ENCODE measurements at places on chromosomes 3 and 15.

DNA sequence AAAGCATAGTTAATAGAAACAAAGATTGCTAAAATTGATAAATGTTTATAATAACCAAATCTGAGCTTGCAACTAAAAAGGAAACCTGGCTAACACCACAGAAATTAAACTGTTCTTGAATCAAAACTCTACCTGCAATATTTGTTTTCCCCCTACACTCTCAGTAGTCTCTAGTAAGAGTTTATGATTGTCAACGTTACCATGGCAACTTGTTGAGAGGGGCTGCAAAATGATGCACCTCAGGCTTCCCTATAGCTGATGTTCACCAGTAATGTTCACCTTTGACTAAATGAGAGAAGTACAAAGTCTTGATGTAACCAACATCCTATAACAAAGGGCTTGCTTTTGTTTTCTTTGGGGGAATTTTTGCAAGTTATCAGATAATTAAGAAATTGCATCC lies 101.1 kb upstream of the FHIT start:
- DNase-seq, result no peak

DNA sequence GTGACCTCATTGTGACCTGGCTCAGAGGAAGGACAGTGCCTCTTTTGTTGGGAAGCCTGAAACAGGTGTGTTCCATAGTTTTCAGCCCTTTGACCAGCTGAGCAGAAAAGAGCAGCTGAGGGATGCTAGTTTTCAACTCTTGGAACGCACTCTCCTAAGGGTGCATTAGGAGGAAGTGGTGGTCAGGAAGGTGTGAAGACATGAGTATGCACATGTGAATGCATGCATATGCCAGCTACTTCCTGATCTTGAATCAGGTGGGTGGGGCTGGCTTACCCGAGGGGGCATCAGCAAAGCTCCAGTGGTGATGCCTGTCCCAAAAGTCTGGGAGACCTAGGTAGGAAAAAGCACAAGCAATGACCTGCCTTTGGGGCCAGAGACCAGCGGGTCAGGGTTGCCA lies 23.3 kb upstream of the CEMIP start:
- no peak for DNase-seq

DNA sequence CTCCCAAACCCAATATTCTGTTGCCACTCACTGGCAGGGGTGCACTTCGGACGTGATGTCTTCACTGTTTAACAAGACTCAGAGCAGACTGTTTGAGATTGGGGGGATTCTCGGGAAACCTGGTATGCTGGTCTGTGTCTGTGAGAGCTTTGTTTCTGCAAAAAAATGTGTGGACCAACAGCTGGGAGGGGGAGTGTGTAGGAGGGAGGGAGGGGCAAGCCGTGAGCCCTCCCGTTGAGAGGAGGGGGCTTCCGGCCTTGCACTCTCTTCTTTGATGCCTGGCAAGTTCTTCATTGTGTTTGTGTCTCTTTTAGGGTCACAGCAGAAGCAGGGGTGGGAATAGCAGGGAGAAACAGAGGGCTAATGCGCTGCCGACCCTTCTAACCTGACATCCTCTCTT lies 74.9 kb upstream of the NDN start:
- DNase-seq, result no peak

DNA sequence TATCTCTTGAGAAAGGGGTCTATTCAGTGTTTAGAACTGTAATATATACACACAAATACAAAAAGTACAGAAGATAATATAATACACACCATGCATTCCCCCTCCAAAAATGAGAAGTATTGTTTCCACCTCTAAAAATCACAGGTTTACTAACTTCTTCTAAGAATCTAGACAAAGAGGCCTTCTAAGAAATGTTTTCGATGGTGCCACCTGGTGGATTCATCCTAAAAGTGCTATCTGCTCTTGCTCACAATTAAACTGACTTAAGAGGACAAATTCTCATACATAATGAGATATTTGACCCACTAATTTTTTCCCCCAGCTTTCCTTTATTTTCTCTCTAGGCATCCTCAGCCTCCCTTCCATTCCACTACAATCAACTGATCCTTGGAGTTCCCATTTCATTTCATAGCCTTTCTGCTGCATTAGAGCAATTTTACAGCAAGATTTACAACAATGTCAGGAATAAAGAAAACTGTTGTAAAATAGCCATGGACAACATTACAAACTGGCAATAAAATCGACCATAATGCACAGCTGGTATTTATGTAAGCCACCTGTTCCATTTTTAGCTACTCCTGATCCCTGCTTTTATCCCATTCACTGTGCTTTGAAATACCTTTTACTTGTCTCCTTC lies 124.6 kb downstream of the ARRDC4 start:
- DNase-seq, result no peak

DNA sequence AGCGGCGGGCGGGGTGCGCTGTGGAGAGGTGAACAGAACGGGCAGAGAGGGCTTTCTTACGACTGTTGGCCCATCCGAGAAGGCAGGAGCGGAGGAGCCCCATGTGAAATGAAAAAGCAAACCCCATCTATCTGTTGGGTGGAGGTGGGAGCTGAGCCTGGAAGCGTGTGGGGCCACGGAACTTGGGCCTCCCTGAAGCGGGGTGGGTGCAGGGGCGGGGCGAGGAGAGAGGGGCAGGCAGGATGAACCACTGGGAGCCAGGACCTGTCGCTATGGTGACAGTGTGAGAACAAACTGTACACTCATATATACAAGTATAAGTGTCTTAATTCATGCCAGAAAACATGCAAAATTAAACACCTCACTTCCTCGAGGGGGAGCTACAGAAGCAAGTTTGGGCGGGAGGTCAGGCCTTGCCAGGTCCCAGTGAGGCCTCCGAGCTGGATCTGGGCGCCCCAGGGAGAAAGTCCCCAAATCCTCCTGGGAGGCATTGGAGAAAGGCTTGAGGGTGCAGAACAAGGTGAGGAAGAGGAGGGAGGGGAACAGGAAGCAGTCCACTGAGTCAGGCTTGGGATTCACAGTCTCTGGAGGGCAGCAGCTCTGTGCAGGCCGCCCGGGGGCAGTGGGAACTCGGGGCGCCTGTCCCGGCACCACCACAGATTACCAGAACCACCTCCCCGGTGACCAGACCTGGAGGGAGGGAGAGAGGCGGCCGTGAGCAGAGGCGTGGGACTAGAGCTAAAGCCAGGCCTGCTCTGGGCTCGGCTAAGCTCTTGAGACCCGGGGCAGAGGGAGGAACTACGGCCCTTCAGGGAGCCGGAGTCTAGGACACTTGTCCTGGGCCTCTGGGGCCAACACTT lies 34.8 kb downstream of the RBPMS2 start:
- DNase-seq, result no peak

GRCh38 chr3:127858937-127859336 lies 36.6 kb upstream of the MGLL start:
- DNase-seq, result no peak

- no peak for DNase-seq
Measured at GRCh38 chr15:22810033-22810852, 23.8 kb downstream of the NIPA1 start.

- no peak for DNase-seq
Measured at GRCh38 chr15:87981969-87982368, 274.6 kb downstream of the NTRK3 start.
